ENCODE measurements at places on chromosomes 1 and 21.

DNA sequence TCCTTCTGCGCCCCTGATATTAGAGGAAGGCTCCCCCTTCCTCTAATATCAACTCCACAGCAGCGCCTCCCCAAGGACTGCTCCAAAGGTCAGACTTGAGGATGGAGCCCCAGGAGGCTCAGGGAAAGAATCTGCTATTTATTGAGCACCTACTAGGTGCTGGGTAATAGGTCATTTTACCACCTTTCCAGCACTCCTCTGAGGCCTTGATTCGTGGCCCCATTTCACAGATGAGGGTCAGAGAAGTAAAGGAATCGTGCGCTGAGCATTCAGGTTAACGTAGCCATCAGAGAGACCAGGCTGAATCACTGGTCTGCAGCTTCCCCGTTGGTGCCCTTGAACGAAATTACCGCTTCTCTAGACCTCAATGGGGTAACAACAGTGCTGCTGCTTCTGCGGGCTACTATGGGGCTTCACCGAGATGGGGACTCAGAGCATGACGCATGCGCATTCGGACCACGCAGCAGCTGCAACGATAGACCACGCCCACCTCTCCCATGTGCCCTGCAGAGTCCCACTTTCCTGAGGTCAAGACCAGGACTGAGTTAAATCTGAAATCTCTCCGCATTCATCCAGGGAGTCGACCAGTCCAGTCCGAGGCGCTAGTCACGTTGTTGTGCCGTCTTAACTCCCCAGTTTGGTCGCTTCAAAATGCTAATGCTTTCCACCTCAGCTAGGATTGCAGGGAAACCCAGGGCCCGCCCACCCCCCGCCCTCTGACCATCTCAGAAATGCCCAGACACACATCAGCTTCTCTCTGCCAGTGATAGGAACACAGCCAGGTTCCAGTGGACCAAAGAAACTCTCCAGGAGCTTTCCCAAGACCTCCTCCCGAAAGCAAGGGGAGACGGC lies 12.9 kb downstream of the CAMK2N1 start:
- no peak for DNase-seq

DNA sequence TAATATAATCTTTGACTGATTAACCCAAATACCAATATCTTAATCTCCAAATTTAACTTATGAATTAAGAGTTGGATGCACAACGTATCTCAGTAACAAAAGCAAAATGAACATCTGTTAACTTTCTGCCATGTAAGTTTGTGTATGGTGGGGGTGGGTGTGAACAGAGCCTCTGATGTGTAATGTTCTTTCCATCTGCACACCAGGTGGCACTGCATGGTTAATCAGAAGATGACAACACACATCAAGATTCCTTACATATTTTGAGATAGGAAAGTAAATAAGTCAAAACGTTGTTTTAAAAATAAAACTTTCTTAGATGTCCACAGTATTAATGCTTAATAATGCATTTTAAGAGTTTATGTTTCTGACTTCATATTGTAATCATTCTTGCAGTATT lies 251.9 kb downstream of the DPYD start:
- no peak for DNase-seq

- DNase-seq: no peak
Measured at GRCh38 chr1:198649232-198649967, 10.6 kb downstream of the PTPRC start.

DNA sequence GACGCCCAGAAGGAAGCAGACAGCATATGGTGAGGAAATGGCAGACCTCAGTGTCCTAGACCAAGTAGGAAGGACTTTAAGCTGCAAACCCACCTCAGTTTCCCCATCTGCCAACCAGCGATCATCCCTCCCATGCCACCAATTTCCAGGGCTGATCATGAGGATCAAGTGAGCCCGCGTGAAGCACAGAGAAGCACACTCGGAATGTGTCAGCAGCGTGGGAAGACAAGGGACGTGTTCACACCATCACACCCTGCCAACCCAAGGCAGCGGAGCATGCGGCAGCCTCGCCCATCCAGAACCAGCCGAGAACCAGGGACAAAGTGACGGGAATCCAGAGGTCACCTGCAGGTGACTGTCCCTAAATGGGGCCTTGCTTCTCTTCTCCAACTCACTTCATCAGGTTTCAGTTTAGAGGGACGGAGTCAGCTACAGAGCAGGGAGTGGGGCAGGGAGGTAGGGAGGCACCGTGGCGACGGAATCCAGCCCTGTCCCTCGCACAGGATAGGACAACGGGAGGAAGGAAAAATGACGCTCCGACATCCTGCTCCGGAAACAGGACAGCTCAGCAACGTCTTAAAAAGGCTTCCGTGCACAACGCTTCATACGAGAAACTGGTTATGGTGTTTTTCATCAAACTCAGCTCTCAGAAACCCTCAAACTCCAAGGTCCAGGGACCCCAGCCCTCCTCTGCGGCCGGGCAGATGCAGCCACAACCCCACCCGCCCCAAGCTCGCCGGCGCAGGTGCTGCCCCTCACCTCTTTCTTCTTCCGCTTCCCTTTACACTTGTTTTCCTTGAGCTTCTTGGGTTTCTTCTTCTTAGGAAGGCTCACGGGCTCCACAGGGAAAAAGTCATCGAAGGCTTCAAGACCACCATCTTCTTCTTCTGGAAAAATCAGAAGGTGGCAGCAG lies 12.5 kb downstream of the CHD5 start:
- DNase-seq: no peak

DNA sequence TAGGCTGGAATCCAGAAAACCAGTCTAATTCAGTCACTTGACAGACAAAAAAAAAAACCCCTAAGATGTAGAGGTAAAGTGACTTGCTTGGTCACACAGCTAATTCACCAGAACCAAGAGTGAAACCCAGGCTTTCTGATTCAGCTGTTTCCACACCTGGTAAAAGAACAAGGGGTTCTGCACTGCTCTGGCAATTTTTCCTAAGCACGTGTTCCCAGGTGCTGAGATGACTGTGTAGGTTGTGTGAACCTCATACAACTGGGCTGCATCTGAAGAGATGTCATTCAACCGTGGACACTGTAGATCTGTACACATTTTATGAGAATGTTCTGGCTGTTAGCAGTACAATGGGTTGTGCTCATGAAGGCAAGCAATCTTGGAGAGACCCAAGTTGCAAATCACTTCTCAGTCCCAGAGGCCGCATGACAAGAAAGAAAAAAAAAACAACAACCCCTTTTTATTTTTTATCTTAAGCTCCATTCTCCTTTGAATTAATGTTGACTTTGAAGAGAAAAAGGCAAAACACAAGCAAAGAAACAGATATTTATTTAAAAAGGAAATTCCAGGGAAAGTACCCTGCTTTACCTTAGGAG lies 95.4 kb downstream of the INTS7 start:
- DNase-seq: no peak

DNA sequence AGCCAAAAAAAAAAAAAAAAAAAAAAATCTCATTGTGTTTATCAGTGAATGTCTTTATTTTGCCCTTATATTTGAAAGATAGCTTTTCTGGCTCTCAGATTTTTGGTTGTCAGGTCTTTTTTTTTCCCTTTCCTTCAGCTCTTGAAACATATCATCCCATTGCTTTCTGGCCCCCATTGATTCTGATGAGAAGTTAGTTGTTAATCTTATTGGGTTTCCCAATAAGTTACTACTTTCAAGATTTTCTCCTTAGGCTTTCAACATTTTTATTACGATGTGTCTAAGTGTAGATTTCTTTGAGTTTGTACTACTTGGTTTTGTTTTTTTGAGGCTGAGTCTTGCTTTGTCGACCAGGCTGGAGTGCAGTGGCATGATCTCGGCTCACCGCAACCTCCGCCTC lies 14.7 kb upstream of the SOAT1 start:
- no peak for DNase-seq

DNA sequence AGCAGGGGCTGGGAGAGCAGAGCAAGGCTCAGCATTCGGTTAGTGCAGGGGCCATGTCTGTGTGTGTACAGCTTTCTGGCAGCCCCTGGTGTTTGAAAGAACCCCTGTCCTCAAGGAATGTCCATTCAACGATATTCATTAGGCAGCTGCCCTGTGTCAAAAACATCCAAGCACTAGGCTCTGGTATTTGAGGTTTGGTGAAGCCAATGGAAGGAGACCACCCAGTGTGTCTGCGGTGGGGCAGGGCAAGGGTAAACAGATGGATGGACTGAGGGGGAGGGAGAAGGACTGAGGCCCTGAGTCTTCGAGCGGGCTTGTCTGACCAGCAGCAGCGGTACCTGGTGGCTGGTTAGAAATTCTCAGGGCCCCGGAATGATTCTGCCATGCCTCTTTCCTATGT lies 155.6 kb upstream of the KLHDC7A start:
- no peak for DNase-seq

Data from CD14-positive monocyte (primary cell).